ENCODE measurements at places on chromosomes 2 and 18.

GRCh38 chr2:226086190-226086589 lies 686.7 kb downstream of the NYAP2 start:
- DNase-seq, result no peak

DNA sequence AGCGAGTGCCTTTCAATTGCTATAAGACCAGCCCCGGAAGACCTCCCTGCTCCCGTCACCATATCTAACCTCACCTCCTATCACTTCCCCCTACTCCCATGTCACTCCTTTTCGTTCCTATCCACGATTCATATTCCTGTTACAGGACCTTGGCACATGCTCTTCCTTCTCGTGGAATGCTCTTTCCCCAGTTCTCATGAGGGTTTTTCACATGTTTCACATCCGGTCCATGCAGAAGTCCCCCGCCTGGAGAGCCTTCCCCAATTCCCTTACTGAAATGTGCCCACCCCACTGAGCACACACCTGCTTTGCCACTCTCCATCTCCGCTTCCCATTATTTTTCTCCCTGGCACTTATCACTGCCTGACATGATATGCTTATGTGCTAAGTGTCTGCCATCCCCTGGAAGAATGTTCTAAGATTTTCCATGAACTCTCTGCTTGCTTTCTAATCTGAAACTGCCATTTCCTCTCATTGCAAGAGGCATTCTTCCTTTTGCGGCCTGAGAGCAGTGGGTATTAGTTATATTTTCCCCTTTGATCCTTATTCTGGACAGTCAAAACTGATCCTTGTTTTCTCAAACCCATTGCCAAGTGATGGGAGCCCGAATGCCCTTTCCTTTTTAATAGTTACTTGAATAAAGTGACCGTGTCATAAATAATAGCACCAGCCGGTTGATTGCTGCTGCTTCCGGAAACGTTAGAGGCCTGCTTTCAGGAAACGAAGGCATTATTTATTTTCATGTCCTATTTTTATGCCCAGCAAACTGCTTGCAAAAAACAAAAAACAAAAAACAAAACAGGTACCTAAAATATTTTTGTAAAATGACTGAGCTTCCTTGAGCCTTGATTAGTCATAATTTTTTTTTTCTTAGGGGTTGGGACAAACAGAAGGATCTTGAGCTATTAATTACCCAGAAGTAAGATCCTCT lies 127.9 kb downstream of the ZNF532 start:
- DNase-seq, result no peak

- no peak for DNase-seq
Measured at GRCh38 chr2:127103243-127104165, 3.5 kb downstream of the BIN1 start.

DNA sequence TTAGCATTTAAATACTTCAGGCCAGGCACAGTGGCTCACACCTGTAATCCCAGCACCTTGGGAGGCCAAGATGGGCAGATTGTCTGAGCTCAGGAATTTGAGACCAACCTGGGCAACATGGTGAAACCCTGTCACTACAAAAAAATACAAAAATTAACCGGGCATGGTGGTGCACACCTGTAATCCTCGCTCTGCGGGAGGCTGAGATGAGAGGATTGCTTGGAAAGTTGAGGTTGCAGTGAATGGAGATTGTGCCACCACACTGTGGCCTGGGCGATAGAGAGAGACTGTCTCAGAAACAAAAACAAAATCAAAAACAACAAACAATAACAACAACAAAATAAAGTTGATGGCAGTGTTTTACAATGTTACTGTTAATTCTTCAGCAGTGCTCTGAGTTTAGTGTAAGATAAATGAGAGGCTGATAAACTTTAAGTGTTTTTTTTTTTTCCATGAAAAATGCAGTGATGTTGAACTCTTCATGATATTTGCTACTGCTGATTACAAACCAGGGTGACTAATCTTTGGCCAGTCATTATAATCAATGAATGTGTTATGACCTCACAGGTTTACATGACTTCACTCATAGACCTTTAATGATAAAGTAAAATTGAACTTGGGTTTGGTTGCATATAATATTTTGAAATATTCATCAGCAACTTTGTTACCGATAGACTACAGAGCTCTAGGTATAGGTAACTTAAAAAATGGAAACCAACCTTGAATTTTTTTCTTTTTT lies 2.5 kb downstream of the ITGAV start:
- no peak for DNase-seq

GRCh38 chr18:12085786-12086185 lies 7.9 kb upstream of the ANKRD62 start:
- no peak for DNase-seq

DNA sequence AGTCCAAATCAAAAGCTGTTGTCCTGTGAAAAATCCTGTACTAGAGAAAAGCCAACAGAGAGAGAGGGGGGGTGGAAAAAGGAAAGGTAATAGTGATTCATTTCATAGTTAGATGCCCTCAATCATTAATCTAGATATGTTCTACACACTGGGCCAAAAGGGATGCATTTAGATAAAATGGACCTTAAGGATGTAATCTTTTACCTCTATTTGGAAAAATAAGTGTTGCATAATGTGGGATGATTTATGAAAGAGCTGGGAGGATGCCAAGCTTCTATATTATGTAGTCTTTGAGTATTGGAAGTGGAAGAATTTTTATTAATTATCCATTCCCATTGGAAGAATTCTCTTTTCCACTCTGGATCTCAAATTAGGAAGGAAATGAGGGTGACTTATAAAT lies 480.5 kb upstream of the ZEB2 start:
- DNase-seq, result no peak

GRCh38 chr2:152335726-152336118 lies 748 bp downstream of the FMNL2 start:
- no peak for DNase-seq

DNA sequence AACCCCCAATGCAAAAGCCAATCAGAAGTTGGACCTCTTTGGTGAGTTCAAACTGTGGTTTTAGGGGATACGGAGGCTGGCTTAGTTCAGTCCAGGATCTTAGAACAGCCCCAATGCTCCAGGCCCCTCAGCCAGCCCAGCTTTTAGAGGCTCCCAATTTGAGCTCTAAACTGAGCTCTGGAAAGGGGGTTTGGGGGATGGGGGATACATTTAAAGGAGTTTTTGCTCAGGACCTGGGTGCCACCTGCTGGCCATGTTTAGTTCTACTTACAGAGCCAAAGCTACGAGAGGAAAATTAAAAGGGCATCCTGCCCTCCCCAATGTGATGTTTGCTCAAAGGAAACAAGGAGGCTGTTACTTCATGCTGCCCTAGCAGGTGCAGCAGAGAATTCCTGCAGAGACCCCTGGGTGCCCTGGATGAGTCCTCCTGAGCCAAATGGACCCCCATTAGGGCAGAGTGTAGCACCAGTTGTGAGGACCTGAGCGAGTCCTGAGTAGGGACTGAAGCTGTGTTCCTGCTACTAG lies 15.9 kb upstream of the TMEM214 start:
- peak; percentile 15 for DNase-seq

- DNase-seq, result peak; percentile 66
Measured at GRCh38 chr2:237744613-237745249, 53.8 kb upstream of the RBM44 start.

- no peak for DNase-seq
Measured at GRCh38 chr2:59713577-59713976, 839.9 kb downstream of the BCL11A start.

GRCh38 chr2:240523451-240524281 lies 34.1 kb downstream of the ANKMY1 start:
- DNase-seq, result no peak

DNA sequence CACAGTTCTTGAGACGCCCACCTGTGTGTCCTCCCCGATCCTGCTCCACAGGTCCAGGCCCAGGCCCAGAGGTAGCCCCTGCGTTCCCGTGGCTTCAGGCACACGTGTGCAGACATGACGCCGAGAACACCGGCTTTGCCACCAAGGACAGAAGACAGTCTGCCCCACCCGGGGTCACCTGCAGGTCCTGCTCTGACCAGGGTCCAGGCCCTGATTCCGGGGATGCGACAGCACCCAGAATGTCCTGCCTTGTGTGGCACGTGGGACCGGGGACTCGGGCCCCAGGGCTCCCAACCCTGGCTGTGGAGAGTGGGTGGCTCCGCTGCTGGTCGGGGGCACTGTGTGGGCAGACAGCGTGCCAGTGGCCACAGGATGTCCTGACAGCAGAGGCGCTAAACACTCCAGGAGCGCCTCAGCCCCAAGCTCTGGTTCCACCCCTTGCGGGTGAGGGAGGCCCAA lies 36.9 kb downstream of the ADI1 start:
- DNase-seq, result no peak

DNA sequence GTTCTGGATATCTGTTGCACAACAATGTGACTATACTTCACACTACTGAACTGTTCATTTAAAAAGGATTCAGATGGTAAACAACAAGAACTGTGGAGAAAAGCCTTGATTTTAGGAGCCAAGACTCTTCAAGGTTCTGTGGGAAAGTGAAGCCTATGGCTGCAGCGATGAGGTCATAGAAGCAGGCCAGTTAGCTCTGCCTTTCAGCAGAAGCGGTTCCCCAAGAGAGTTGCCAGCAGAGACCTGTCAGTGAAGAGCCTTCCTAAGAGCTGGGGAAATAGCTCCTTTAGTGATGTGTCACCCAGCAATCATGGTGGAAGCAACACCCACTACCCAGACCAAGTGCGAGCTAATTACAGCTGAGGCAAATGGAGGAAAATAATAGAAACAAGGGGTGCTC lies 346.5 kb upstream of the ETAA1 start:
- DNase-seq, result no peak

DNA sequence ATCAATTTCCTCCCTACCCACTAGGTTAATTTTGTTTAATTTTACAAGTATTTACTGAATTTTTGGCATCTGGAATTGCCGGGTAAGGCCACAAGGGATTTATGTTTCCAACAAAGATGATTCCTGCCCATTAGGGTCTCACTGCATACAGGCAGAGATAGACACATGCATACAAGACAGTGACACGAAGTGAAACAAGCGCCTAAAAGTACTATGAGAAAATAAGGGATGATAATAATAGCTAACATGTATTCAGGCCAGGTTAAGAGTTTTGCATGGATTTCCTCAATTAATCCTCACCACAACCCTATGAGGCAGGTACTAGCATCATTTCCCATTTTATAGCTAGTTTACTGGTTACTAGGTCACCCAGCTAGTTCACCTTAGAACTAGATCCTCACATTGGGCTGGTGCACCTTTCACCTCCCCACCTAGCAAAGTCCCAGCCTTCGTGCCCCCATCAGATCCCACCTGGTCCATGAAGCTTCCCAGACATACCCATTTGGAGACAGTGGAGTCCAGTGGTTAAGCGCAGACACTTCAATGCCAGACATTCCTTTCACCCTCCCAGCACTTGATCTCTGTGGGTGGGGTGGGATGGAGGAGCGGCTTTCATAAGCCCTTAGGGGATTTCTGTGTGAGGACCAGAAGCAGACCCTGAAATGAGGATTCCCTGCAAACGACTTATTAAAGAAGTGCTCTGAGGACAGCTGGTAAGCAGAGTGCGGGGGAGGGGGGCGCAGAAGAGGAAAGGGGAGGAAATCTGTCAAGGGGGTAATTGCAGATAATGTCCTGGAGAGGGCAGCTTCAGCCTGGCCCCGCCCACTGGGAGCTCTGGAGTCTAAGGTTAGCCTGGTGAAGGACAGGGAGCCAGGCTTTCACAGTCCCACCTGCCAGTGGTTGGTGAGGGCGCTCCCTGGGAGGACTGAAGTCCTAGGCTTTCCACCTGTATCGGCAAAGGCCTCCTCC lies 5.8 kb upstream of the DGUOK start:
- DNase-seq, result peak; percentile 39

- no peak for DNase-seq
Measured at GRCh38 chr2:115910270-115910669, 1467.8 kb downstream of the DPP10 start.

DNA sequence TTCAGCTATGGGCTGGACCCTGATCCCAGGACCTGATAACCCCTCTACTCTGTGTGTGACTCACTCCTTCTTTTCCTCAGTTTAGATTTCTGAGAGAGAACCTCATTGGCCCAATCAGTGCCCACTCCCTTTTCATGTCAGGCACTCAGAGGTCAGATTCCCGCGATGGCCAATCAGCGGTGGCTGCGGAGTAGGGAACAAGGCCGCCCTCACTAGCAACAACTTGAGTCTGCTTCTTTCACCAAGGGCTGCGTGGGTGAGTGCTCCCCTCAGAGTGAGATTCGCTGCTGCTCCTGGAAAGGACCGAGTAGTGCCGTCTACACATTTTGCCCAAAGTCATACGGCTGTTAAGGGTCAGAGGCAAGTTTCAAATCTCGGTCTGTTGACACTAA lies 34.7 kb downstream of the NPPC start:
- DNase-seq, result no peak

GRCh38 chr2:19356545-19357401 lies 1.6 kb downstream of the OSR1 start:
- no peak for DNase-seq

All from activated T-cell treated with anti-CD3 and anti-CD28 coated beads for 48 hours (primary cell).